Stimulated activated CD8-positive, alpha-beta memory T cell treated with anti-CD3 and anti-CD28 coated beads, Interleukin-4, amount 100 ng/mL, for 4 hours (primary cell): ENCODE measurements at places on chromosomes 6 and 20.

DNA sequence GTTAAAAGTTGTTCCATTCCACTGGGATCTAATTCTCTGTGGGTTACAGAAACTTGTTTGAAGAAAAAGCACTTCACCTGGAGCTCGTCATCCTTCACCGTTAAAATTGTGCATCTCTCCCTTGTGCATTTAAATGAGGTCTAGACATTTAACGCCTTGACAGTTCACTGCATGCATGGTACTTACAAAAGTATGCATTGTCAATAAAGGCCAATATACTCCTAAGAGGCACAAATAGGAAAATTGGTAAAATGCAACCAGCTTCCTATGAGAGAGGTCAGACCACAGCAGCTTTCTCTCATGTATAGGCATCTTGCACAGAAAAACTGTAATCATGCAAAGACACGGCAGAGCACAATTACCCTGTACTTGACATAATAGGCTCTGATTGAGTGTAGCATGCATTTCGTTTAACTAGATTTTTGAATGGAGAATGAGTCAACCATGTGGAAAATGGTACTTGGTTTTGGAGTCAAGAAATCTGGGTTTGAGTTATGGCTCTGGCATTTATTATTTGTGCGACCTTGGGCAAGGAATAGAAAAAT is 378.5 kb downstream of the RFPL4B start:
- no peak for DNase-seq

DNA sequence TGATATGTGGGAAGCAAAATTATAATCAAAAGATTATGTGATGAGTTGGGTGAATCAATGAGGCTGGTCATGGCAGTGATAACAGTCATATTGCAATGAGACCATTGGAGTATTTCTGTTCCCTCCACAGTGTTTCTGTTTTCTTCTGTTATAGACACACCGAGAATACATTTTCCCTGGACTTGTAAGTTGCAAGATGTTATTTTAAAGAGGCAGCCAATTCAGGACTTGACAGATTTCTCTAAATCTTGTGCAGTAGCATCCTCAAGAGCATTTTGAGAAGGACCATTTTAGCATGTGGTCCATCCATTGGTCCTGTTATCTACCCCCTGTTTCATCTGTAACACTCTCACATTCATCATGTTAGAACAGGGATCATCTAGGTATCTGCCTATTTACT is 55.6 kb downstream of the NKAIN2 start:
- DNase-seq = no peak

DNA sequence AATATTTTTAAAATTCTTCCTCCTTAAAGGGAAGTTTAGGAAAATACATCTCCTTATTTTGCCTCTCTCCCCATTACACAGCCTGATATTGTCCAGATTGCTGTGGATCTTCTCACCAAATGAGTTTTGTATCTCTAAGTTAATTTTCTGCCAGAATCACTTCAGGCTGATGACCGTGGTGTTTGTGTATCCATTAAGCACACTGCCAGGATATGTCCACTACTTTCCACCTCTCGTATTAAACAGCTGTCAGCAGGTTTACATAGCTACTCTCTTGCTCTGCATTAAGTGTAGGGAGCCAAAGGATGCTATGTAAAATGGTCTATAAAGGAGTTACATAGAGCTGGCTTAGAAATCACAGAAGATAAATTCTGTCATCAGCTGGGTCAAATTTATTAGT is 201.1 kb downstream of the ZFAND3 start:
- DNase-seq = no peak

GRCh38 chr6:156347656-156348055 is 429.5 kb upstream of the ARID1B start:
- DNase-seq = no peak

DNA sequence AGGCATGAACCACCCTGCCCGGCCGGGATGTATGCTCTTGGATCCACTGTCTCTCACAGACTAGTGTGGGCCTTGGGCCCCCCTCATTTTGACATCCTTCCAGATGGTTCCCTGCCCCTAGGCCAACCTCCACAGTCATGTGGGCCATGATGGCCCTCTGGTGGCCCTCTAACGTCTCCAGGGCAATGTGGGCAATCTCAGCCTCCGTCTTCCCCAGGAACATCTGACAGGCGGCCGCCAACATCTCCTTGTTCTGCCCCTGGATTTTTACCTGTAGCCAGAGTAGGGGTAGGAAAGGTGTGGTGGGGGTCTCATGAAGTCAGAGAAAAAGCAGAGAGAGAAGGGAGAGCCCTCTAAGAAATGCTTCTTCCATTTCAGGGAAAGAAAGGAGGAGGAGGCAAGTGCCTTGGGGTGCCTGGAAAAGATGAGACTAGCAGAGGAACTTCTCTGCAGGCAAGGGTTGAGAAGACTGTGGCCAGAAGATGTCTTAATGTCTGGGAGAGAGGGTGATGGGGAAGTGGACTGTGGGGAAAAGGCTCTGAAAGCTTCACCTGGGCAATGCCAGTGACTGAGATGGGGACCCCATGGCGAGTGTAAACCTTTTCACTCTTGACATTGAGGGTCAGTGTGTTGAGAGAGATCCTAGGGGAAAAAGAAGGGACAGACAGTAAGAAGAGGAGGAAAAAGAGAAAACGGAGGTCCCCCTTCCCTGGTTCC is 1.3 kb downstream of the FLOT1 start:
- peak; percentile 29 for DNase-seq

GRCh38 chr20:52731093-52731492 is 241.1 kb upstream of the TSHZ2 start:
- DNase-seq = no peak

DNA sequence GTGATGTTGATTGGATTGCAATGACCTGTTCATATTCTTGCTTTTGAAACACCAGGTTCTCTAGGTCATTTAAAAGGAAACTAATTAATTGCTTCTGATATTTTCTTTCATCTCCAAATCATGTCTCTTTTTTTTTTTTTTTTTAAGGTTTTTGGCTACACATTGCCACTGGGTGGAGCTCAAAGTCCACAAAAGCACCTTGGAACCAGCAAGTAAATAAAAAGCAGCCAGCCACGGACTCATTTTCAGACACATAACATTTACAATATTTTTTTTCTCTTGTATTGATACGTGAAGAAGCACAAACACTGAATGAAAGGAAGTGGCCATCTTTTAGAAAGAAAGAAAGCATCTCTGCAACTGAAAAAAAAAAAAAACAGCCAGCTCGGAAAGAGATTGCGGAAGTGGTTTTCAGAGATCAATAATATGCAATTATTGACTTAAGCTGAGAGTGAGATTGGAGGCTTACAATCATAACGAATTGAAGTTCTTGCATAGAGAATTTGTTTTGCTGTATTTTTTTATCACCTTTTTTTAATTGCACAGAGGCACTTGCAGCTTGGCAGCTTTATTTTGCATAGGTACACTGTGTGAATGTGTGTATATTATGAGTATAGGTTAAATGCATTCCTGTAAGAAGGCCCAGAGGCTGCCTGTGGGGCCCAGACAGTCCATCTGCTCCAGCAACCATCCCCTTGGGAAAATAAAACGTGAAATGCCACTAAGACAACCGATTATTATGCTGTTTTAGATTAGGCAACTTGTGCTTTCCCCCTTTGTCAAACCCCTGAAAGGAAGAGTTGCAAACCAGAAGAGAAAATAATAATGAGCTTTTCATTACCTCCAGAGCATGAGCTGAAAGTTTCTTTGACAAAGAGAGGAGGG is 28.2 kb downstream of the CGA start:
- no peak for DNase-seq

- DNase-seq = no peak
Observed at GRCh38 chr6:39696986-39697788, 28.0 kb downstream of the KIF6 start.

- no peak for DNase-seq
Observed at GRCh38 chr6:11368264-11368663, 135.8 kb upstream of the NEDD9 start.

GRCh38 chr6:37679539-37680476 is 17.9 kb downstream of the MDGA1 start:
- DNase-seq = no peak

- DNase-seq = no peak
Observed at GRCh38 chr6:170317076-170317475, 10.5 kb downstream of the FAM120B start.

DNA sequence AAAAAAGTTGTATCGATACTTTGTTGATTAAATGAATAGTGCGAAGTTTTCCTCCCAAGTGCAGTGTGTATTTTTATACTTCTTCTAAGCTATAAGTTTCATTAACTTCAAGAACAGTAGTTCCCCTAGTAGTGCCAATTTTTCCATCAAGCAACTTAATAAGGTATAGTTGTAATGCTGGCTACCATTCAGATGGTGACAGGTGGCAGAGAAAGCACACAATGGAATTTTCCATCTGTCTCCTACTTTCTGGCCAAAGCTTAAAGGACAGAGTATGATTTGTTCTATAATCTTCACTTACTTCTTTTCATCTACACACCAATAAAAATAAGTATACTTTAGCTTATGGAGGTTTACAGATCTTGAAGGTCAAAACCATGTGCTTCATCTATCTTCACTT is 431.1 kb downstream of the NKAIN2 start:
- DNase-seq = no peak

- DNase-seq = no peak
Observed at GRCh38 chr6:42766163-42766670, 15.6 kb upstream of the BICRAL start.

DNA sequence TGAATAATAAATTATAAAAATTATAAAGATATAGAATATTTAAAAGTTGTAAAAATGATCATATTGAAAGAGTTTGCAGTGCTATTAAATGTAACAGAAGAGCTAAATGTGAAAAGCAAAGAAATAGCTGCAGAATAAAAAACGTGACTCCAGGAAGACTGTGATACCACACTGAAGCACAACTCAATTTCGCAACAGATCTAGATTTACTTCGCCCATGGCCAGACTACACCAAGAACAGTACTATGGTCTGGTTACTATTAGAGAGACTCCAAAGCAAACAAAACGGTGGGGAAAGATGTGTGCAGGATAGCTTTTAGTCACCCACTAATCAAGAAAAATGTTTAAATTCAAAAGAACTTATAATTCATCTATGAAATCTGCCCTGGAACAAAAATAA is 1.9 kb downstream of the CHD6 start:
- no peak for DNase-seq

DNA sequence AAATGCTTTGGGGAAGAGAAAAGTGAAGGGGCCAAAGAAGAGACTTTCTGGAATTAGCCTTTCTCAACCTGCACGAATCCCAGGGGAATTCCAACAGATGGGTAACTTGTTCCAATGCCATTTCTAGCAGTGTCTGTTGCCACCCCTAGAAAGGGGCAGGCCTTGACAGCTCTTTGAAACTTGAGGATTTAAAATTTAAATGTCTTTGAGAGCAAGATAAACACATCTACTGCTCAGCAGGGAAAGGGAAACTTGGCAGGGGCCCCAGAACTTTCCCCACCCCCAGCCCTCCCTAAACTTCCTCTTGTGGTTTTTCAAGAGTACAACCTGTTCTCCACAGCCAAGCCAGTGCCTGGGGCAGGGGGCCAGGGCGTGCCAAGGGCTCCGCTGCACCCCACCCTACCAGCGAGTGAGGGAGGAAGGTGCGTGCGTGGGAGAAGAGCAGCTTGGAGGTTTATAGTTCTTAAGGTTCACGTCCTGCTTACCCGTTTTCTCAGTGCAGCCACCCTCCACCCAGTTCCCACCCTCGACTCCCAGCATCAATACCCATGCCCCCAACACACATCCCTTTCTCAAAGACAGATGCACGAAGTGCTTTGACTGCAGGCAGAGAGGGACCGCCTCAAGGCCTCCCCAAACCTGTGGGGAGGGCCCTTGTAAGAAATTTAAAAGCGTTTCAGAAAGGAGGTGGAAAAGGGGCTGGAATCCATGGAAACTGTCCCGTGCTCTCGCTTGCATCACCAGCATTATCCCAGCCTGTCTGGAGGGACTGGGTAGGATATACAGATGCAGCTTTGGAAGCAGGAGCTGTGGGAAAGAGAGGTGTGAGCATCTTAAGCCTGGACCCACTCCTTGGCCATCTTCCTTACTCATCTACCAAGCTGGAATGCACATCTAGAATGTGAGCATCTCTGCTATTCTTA is 4.5 kb upstream of the TAF8 start:
- DNase-seq = peak; percentile 78

GRCh38 chr6:51827580-51827979 is 259.8 kb downstream of the PKHD1 start:
- no peak for DNase-seq

DNA sequence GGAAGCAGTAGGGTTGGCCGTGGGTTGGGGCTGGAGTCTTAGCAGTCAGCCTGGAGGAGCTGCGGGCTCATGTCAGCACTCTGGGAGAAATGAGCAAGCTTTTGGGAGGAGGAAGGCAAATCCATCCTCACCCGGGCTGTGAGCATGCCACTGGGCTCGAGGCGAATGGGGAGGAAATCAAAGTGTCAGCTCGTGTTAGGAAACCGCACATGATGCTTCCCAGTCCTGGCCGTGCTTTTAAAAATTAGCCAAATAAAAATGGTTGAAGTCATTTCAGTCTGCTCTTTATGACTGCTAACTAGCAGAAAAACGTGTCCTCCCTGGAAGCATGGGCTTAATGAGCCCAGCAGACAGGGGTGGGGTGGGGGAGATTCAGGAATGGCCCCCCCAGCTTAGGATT is 98.1 kb downstream of the NFATC2 start:
- DNase-seq = no peak

DNA sequence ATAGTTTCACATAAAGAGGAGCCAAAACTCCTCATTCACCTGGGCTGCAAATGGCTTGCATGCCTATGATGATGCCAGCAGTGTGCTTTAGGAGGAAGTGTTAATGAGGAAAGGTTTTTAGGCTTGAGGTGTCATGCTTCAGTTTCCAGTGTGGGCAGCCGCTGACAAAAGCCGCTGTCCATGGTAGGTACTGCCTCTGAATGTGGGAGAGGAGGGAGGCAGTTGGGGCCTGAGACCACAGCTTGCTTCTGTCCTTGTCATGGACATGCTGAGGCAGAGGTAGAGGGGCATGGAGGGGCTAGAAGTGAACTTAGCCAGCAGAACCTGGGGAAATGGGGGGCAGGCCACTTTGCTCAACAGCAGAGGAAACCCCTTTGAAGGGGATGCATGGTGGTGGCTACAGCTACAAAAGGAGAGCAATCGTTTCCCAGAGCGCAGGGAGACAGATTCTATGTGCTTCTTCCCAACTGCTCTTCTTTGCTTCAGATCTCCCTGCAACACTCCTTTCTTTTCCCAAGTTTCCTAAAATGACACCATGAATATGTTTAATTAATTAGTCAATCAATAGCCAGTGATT is 372.1 kb upstream of the CNR1 start:
- DNase-seq = no peak

- no peak for DNase-seq
Observed at GRCh38 chr6:84448331-84448730, 220.9 kb upstream of the CEP162 start.

GRCh38 chr6:56663344-56663743 is 20.7 kb upstream of the DST start:
- no peak for DNase-seq

DNA sequence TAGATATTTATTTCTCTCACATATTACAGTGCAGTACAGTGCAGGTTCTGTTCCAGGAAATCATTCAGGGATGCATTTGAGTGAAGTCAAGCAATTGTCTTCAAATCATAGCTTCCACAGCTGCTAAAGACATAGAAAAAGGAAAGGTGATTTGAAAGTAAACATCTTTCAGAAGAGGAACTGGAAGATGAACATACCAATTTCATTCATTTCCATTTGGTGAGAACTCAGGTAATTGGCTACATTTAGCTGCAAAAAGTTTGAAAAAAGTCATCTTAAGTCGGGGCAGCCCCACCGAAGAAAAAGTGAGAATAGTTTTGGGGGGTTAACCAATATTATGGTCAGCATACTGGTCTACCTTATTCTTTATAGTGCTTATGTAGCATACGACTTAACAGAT is 61.4 kb upstream of the IL20RA start:
- DNase-seq = no peak

GRCh38 chr20:52193133-52193532 is 1.6 kb upstream of the ZFP64 start:
- no peak for DNase-seq
